ENCODE measurements at places on chromosomes 4 and X.

- no peak for DNase-seq
Observed at GRCh38 chr4:6379767-6380745, 92.4 kb downstream of the PPP2R2C start.

DNA sequence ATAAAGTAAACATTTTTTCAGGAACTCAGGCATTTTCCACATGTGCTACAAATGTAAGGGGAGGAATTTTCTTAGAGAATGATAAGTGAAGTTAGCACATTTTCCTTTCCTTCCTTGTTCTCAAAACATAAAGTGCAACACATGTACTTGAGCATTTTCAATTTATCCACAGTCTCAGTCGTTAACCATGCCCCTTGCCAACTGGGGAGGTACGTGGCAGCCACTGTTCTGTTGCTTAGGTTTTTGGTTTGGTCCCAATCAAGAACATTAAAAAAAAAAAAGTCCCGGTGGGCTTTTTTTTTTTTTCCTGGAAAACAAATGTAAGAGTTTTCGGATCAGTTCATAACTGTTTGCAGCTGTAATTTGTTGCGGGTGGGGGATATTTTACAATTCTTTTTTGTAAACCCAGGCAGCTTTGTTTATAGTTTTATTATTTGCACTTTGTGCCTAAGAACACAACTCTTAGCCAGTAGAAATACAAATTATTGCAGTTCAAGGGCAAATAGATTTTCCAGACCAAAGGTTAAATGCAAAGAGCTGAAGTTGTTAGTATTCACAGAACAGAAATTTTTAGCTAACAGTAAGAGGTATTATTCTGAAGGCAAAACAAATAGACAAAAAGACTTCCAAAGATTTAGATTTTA lies 112.1 kb upstream of the NAP1L5 start:
- DNase-seq, result no peak

DNA sequence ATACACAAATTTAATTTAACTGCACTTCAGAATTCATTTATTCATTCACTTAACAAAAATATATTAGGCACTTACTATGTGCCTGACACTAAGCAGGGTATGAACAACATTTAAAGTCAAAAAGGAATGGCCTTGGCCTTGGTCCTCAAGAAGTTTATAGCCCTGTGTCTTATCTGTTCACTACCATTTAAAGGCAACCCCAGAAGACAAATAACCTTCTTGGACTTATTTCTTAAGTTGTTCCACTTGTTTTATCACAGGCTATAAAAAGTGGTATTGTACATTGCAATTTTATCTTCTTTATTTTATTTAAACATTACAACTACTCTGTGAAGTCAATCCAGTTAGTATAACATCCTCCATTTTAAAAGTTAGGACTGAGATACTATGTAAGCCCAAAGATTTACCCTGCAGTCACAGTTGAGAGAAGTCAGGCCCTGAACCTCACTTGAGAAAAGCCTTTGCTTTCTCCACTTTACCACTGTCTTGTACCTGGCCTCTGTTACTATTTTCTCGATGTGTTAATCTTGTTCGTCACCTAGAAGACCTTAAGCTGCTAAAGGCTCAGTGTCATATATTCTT lies 305.6 kb upstream of the DIPK2B start:
- DNase-seq, result no peak

DNA sequence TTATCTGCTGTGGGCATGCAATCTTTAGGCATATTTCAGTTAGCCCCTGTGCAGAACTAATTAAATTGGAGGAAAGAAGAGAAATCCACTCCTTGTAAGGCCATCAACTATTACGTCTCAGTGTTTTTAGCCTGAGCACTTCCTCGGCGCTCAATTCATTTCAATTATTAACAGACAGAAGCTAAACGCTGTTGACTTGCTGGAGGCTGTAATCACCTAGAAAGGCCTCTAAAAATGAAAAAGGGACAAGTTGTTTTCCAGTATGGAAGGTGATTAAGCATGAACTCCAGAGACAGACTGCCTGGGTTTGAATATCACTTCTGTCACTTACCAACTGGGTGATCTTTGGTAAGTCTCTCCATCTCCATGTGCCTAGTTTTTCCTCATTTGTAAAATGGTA lies 59.6 kb downstream of the LEF1 start:
- no peak for DNase-seq

DNA sequence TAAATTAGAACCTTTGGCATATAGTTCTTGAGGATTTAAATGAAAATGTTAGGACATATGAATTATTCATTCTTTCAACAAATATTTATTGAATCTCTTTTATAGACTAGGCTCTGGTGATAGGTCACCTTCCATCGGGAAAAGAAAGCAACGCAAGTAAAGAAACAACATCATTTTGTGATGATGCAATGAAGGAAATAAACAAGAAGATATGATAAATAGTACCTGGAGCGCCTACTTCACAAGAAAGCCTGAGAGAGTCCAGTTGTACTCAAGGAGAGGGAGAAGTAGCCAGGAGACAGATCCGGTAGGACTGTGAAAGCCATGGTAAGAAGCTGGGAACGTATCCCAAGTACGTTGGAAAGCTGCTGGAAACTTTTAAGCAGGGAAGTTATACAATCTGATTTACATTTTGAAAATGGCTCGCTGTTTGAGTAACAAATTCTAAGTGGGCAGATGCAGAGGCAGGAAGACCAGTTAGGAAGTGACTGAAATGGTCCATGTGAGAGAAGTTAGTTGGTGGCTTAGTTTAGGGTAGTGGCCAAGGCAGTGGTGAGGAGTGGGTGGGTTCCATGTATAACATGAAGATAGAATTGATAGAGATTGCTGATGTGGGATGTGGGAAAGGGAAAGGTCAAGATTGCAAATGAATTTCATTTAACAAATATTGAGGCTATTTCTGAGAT lies 17.7 kb upstream of the CPE start:
- DNase-seq, result no peak

- no peak for DNase-seq
Observed at GRCh38 chr4:144899393-144899792, 198.6 kb downstream of the ANAPC10 start.

DNA sequence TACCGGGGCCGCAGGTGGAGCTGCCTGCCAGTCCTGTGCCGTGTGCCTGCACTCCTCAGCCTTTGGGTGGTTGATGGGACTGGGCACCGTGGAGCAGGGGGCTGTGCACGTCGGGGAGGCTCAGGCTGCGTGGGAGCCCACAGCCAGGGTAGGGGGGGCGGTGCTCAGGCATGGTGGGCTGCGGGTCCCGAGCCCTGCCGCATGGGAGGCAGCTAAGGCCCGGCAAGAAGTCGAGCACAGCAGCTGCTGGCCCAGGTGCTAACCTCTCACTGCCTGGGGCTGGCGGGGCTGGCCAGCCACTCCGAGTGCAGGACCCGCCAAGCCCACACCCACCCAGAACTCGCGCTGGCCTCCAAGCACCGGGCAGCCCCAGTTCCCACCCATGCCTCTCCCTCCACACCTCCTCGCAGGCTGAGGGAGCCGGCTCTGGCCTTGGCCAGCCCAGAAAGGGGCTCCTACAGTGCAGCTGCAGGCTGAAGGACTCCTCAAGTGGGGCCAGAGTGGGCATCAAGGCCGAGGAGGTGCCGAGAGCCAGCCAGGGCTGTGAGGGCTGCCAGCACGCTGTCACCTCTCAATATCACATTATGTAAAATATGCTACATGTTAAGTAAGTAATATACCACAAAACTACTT lies 104.1 kb downstream of the COX7B2 start:
- DNase-seq, result no peak

GRCh38 chr4:120065974-120066516 lies 603 bp downstream of the MAD2L1 start:
- DNase-seq, result no peak

- no peak for DNase-seq
Observed at GRCh38 chrX:15758140-15758539, 20.1 kb downstream of the CA5B start.

DNA sequence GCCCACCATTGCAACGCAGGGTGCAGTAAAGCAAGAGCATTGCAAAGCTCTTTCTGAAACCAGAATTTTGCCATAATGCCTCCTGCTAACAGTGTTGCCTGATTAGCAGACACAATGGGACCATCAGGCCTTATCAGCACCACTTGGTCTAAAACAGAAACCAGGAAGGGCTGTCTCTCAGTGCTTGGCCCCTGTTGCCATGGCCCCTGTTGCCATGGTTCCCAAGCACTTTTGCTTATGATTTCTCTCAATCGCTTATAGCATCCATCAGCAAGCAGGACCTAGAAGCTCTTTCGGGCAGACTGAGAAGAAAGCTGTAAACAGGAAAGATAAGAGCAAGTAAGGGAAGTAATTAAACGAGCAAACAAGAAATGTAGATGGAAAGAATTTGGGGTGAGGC lies 36.8 kb downstream of the RTL5 start:
- peak; percentile 15 for DNase-seq

- DNase-seq, result no peak
Observed at GRCh38 chrX:127877318-127877717, 174.9 kb downstream of the ACTRT1 start.

DNA sequence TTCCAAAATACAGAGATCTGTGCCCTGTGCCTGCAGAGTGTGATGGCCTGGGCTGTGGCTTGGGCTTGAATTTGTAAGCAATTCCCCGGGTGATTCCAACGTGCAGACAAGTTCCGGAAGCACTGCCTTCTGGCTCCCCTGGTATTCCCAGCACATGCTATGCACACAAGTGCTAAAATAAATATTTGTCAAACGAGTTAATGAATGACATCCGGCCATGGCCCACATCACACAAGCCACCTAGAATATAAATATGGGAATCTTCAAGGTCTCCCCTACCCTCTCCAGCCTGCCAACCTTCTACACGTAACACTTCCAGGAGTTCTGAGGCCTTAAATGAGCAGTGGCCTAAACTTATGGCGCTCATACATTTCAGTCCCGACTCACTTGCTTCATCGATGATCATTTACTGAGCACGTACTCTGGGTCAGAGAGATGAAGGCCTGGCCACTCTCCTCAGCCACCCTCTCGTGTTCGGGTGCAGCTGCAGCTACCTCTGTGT lies 21.3 kb downstream of the DCTD start:
- no peak for DNase-seq

DNA sequence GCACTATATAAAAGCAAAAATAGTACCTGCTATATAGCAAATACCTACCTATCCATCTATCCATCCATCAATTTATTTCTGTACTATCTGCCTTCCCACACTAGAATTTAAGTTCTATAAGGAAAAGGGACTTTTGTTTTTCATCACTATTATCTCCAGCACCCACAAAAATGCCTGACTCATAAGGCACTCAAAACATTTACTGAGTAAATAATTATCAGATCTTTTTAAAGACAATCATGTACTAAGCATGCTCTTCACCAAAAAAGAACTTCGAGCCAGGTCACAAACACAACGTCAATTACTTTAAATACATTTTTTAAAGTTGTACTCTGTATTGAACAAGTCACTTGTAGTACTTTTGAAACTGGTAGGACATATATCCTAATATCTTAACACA lies 119.9 kb downstream of the FBXW7 start:
- DNase-seq, result no peak

GRCh38 chr4:68366600-68366999 lies 16.7 kb upstream of the YTHDC1 start:
- no peak for DNase-seq

- no peak for DNase-seq
Observed at GRCh38 chr4:107736924-107737448, 17.0 kb upstream of the PAPSS1 start.

DNA sequence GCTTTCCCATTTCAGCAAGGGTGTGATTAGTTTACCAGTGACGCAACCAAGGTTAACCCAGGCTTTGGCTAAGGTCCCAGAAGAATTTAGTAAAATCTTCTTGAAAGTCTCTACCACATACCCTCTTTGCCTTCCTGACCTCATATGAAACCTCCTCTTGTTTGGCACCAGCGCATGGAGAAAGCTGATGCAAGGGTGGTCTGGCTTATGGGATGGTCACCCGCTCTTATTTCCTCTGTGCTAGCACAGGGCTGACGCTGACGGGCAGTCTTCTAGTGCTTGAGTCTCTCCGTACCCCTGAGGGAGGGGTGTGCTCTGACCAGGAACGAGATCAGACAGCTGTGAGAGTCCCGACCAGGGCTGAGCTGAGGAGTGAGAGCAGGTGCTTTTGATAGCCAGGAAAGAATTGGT lies 137.6 kb downstream of the TENM3 start:
- no peak for DNase-seq

GRCh38 chr4:183220236-183220635 lies 99.8 kb downstream of the CLDN22 start:
- no peak for DNase-seq

DNA sequence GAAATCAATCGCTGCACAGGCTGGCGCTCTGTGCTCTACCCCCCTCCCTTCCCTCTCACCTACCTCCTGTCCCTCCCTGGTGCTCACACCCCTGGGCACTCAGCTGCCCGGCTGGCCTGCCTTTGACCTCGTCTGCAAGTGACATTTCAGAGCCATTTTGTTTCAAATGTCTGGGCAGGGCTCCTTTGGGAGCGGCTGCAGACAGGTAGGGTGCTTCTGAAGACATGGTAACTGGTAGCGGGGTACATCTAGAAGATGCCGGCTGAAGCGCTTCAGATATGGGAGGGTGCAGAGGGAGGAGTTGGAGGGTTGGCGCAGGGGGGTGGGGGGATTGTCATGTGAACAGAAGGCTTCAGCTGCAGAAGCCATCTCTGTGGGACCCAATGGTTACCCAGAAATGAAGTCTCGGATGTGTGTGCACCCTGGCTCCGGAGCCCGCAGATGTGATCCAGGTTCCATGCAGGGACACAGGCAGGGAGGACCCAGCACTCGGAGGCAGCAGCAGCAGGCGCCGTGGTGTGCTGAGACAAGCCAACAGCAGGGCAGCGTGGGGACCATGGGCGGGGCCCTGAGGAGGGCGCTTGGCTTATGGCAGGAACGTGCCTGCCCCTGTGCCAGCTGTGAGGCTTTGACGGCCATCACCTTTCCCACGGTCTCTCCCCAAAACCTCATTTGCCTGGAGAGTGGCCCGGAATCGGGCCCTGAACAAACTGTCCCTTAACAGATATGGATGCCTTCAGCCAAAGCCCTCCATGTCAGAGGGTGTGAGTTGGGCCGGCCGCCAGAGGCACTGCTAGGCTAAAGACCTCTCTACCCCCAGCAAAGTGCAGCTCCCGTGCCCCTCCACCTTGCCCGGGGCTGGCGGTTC lies 7.6 kb upstream of the DUSP9 start:
- no peak for DNase-seq

DNA sequence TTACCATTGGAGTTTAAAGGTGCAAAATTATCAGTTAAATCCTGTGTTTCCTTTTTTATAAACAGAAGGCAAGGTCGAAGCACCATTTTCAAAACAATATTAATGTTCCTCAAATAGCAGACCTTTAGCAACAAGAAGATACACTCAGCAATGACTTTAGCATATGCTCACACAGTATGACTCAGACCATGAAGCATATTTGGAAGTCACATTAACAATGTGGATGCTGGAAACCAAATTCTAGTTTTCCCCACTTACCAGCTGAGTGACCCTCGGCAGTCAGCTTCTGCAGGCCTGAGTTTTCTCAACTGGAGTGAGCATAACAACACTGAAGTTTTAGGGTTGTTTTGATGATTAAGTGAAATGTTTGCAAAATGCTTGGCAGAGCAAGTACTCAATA lies 130.5 kb downstream of the ANK2 start:
- DNase-seq, result no peak

- DNase-seq, result peak; percentile 85
Observed at GRCh38 chr4:75630174-75630936, at the start of gene CDKL2. CDKL2 (minus strand) TSS chr4:75630528; CDS start chr4:75625988, 4,540 bp downstream.
